ENCODE measurements at places on chromosomes 11 and 22.
A peak's percentile ranks its signal among the peaks of the same experiment; 100 is the strongest.

DNA sequence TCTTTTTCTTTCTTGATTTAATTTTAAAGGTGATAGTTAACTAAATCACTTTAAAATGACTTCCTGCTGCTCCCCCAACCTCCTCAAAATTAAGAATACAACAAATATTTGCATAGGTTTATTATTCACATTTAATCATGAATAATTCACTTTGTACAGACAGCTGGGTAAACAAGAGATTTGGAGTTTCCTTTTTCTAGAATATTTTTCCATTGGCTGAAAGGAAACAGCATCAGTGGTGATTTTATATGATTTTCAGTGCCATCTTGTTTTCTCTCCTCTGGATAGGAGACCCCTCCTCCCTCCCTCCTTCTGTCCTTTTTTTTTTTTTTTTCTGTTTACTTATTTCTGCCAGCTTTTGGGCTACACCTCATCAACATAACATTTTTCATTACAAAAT, 60.5 kb downstream of the LIF start:
- ATAC-seq = no peak

DNA sequence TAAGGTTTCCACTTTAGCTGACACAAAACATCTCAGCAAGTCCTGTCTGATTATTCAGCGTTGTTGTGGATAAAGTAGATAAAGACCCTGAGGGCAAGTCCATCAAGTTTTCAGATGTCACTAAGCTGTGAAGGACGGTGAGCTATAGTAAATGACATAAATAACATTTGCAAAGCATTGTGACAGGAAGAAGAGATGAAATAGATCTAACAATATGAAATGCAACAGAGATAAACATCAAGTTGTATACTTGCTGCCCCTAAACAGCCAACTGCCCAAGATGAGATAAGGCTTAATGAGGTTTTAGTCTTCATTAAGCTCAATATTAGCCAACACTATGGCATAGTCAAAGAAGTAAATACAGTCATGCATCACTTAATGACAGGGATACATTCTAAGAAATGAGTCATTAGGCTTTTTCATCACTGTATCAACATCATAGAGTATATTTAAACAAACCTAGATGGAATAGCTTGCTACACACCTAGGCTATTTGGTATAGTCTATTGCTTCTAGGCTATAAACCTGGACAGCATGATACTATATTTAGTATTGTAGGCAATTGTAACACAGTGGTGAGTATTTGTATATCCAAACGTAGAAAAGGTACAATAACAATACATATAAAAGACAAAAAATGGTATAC, 625.1 kb upstream of the ANO5 start:
- ATAC-seq = no peak

DNA sequence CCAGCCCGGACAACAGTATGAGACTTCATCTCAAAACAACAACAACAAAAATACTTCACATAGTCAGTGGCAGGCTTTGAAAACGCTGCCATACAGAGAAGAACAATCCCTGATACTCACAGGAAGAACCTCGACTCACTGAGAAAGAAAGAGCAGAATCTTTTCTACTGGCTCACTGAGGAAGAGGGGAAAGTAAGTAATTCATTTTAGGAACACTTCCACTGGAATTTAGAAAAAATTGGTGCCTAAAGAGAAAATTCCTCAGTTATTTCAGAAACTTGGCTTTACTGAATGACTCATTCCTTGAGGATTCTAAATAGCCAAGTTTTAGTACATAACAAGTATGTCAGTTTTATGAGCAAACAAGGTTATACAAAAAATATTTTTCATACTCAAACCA, 12.3 kb downstream of the NARS2 start:
- ATAC-seq = no peak

- ATAC-seq = peak; percentile 82
These were observed 88.6 kb downstream of the SNX19 start for GRCh38 chr11:130827451-130828377.

GRCh38 chr22:29879753-29880152, 3.2 kb upstream of the MTMR3 start:
- no peak for ATAC-seq

- ATAC-seq = no peak
These were observed 10.2 kb upstream of the SSTR3 start for GRCh38 chr22:37222440-37222971.

GRCh38 chr22:48702573-48703264, 1125.0 kb downstream of the BRD1 start:
- no peak for ATAC-seq
